Lung (tissue), 17 donors: ENCODE measurements at places on chromosomes 1 and 21. TPM values are rescaled to one million over a fixed set of nuclear protein-coding genes. Genes with fewer than 3 reads are reported as not detected.

- peak; percentile 32 for DNase-seq
Measured at GRCh38 chr1:15756143-15757015, 2.2 kb upstream of the FBLIM1 start.

Gene PADI3
- not detected for total RNA-seq

DNA sequence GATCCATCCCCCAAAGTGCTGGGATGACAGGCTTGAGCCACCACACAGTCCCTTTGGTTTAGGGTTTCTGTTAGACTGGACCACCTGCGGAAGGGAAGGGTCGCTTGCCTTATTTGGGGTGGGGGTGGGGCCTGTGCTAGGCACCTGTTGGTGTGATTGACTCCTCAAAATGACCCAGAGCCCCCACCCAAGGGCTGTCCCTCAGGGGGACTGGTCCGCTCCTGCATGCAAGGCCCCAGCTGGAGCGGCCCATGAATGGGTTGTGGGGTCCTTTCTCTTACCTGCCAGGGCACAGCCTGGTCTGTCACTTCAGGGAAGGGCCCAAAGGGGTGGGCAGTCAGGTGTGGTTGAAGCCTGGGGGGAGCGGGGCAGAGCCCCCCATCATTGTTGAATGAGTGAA is 1.8 kb upstream of the CSTB start:
- DNase-seq = no peak

- no peak for DNase-seq
Measured at GRCh38 chr1:224785622-224786021, 143.9 kb upstream of the DNAH14 start.
